Stimulated activated CD4-positive, alpha-beta T cell treated with anti-CD3 and anti-CD28 coated beads, Interleukin-4, amount 100 ng/mL, for 48 hours (primary cell): ENCODE measurements at places on chromosomes 13 and 19.

GRCh38 chr19:14561249-14561648, 10.6 kb downstream of the NDUFB7 start:
- no peak for DNase-seq

- no peak for DNase-seq
Observed at GRCh38 chr13:41145136-41145908, 12.7 kb upstream of the KBTBD6 start.

- DNase-seq = no peak
Observed at GRCh38 chr13:50152224-50152623, 137.0 kb downstream of the KCNRG start.

DNA sequence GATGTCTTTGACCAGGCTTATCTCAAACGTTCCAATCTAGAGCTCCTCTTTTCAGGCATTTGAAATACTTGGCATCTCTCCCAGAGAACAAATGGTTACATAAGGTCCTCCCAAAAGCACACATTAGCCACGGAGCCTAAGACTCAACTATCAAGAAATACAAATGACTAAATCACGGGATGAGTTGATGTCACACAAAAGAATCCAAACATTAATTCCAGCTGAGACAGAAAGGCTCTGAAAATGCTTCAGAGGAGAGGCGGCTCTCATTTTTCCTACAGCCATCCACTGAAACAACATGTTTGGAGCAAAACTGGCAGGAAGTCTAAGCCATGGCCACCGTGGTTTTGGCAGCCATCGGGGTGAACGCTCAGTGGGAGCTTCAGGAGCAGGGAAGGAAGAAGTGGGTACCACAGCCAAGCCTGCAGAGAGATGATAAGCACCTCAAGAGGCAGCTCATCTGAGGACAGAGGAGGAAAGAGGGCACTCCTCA, 122.5 kb downstream of the STK24 start:
- no peak for DNase-seq

DNA sequence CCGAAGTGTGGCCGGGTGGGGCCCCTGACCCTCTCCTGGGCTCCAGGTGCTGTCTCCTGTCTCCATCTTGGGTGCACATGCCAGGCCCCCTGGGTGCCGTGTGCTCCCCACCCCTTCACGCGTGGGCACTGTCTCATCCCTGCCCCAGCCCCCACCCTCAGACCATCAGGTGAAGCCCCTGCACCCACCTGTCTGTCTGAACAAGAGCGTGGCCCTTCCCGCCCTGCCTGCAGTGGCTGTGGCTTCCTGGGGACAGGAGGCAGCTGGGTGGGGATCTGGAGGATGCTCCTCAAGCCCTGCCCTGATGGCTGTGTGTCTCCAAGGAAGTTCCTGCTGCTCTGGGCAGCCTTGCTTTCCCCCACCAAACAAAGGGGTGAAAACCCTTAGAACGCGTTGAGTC, 2.2 kb downstream of the PRR22 start:
- no peak for DNase-seq

GRCh38 chr13:77118134-77118533, 91.2 kb upstream of the FBXL3 start:
- no peak for DNase-seq

DNA sequence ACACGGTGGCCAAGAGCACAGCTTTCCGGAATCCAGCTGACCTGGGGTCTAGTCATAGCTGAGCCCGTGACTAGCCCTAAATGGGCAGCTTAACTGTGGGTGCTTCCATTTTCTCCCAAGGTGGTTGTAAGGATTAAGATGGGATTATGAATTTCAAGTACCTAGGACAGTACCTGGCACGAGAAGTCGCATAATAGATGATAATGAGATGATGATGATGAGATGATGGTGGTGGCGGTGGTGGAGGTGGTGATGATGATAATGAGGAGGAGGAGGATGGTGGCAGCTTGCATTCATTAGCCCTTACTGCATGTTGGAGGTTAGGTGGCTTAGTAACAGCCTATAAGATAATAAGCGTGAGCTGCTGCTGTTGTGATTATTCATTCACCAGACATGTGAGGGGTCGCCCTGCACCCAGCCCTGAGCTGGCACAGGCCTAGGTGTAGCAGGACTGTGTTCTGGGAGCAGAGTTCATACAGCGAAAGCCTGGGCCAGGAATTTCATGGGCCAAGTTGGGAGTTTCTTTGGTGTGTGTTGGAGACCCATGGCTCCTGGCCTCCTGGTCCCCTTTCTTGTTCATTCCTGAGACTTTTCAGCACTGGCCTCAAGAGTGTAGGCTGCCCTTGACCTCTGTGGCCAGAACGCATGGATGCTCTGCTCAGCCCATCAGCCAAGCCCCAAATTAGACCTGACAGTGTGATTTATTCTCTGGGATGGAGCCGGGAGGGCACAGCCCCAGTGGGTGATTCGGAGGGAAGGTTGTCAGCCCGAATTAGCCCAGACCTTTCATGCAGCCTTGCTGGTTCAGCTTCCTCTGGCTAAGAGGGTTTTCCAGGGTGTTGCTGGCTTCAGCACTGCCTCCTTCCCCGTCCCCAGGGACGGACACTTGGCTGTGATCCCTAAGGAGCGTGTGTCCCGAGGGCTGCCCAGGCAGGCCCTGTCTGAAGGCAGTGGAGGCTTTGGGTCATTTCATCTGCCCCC, 128.8 kb downstream of the SIPA1L3 start:
- no peak for DNase-seq

DNA sequence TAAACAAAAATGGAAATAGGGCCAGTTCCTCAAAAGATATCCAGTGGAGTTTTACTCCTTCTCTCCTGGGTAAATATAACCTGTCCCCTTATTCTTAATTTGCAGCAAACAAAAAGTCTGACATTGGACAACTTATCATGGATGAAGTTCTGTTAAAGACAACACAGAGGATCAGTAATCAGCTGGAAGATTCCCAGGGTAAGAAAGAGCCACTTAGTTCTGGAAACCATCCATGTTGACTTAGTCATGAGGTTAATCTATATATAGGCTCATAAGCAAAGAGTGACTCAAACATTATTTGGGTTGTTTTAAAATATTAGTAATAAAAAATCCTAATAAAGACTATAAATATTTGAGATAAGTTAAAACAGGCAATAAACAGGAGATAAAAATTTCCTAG, 40.5 kb upstream of the EBPL start:
- no peak for DNase-seq

GRCh38 chr19:5287066-5287465, 53.5 kb downstream of the PTPRS start:
- DNase-seq = no peak

DNA sequence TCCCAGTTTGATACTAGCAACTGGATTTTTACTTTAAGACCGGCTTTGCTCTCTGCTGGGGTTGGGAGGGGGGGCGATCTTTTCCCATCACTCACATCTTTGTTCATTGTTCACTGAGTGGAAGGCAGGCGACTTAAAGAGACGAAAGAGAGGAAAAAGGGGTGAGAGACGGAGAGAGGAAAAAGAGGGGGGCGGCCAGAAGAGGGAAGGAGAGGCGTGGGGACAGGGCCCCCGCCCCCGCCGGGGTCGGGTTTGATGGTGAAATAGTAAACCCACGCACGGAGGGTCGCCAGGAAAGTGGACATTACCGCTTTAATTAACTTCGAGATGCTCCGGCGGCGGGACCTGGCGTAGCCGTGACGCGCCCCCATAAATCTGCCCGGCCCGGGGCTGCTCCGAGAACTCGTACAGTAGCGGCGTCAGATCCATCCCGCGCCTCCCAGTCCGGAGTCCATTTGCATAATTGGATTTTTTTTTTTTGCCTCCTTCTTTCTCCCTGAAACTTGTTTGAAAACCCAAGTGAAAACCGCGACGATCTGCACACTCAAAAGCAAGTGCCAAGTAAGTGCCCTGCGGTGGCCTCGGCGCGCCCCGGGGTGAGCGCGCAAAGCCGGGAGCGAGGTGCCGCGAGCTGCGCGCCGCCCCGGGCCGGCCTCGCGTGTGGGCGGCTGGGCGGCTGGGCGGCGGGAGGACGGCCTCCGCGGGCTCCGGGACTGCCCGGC, 143.9 kb upstream of the ZNF536 start:
- DNase-seq = no peak

DNA sequence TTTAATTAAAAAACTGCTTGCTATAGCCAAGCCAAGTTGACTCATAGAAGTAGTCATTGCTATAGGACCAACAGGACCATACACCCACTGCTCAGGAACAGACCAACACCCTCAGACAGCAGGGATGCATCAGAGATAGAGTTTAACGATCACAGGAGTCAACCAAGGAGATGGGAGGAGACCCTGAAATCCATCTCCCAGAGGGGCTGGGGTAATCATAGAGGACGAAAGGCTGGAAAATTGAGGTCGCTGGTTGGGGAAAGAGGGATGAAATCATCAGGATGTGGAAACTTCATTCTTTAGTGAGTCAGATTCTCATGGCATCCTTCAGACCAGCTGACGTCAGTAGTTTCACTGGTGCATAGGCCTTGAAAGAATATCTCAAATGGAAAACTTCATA, 160.4 kb upstream of the GPC6 start:
- DNase-seq = no peak

- DNase-seq = peak; percentile 1
Observed at GRCh38 chr19:6925801-6926751, 38.7 kb downstream of the ADGRE1 start.

- no peak for DNase-seq
Observed at GRCh38 chr19:38505958-38506357, 72.5 kb downstream of the RYR1 start.

- DNase-seq = no peak
Observed at GRCh38 chr19:5881543-5882299, 11.4 kb upstream of the FUT5 start.

DNA sequence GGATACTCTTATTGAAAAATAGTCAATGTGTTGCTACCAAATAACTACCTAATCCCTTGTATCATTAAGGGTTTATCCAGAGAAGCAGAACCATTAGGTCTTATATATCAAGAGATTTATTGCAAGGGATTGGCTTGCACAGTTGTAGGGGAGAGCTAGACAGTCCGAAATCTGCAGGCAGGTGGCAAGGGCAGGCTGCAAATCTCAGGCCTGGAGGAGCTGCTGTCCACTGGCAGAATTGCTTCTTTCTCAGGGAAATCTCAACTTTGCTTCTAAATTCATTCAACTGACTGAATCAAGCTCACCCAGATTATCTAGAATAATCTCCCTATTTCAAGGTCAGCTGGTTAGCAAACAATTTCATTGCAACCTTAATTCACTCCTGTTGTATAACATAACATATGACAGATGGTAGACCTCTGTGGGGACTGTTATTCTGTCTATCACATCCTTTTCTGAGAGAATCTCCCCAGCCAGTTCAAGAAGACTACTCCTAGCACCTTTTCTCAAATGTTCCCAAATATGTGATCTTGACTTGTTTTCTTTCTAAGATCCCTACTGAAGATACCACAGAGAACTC, 194.2 kb downstream of the NHLRC3 start:
- DNase-seq = no peak

- DNase-seq = no peak
Observed at GRCh38 chr19:51710163-51710562, 13.6 kb downstream of the HAS1 start.

GRCh38 chr19:30074741-30075715, 133.0 kb downstream of the URI1 start:
- no peak for DNase-seq

GRCh38 chr19:33825556-33825955, 28.9 kb downstream of the KCTD15 start:
- no peak for DNase-seq

- DNase-seq = no peak
Observed at GRCh38 chr19:49679771-49680413, 2.8 kb downstream of the PRMT1 start.

DNA sequence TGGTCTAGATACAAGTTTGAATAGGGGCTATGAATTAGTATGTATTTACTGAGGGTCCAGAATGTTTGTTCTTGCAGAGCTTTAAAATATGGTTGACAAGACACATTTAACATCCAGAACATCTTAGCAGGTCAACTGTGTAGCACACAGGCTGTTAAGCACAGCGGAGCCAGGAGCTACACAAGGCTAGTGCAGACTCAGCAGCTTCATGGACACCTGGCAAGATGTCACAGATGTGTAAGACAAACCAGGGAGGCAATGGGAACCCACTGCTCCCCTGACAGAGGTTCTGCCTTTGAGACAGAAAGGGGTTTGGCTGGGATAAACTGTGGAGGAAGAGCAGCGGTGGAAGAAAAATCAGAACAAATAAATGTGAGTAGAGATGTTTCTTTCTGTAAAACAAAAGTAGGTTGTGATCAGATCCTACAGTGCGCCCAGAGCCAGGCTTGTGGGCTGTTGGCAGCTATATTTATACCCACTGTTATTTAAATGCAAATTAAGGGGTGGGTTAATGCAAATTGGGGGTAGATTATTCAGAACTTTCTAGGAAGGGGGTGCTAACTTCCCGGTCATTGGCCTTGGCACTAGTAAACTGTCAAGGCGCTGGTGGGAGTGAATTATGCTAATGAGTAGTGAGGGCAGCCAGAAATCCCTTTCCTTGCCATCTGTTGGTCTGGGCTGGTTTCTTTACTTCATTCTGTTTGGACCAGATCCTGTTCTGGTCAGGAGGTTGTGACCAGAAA, 33.0 kb downstream of the MIPEP start:
- no peak for DNase-seq

- DNase-seq = peak; percentile 73
Observed at GRCh38 chr19:39430675-39431593, 4.8 kb downstream of the RPS16 start.

- no peak for DNase-seq
Observed at GRCh38 chr13:54424344-54424743, 1395.7 kb downstream of the OLFM4 start.

- DNase-seq = no peak
Observed at GRCh38 chr19:6996810-6997209, 24.4 kb downstream of the MBD3L2B start.

DNA sequence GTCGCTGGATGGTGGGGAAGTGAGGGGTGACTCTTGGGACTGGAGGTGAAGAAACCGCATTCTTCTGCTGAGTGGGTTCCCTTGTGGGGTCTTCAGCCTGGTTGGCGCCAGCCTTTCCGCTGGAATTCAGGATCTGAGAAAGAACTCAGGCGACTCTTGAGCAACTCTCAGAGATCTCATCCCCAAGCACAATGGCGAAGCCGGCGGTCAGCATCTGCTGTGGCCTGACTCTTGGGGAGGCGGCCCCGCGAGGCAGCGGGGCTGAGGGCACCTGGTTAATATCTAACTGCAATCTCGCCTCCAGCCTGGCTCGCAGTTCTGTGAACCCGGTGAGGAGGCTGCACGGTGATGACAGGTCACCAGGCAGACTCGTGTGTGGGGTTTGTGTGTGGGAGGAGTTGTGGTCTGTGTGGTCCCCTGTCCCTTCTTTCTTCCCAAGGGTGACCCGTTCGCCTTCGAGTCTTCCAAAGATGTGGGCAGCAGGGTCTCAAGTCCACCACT, 883 bp downstream of the ZNF441 start:
- DNase-seq = no peak

- DNase-seq = no peak
Observed at GRCh38 chr19:43467730-43468129, 2.3 kb upstream of the LYPD3 start.

GRCh38 chr13:47723898-47724297, 277.2 kb downstream of the SUCLA2 start:
- DNase-seq = no peak
